ENCODE measurements at places on chromosomes 7 and 10. TPM values are rescaled to one million over a fixed set of nuclear protein-coding genes. Genes with fewer than 3 reads are reported as not detected.

Gene DTX2
- 10.5 TPM for total RNA-seq

Gene IKZF1
- 16.5 TPM for total RNA-seq

Gene GBX1
- not detected for total RNA-seq

Gene OR2A5
- total RNA-seq: not detected

Gene NOS3
- total RNA-seq: 7.6 TPM

Gene HTR5A
- total RNA-seq: not detected

Gene OR2A1
- total RNA-seq: not detected

Gene TEX47
- total RNA-seq: not detected

Gene GSTO2
- total RNA-seq: 26.5 TPM

Gene PILRA
- total RNA-seq: not detected

Gene SCRN1
- 20.4 TPM for total RNA-seq

Gene RPEL1
- total RNA-seq: not detected

Gene GPR146
- 11.2 TPM for total RNA-seq

Gene HYCC1
- total RNA-seq: 10.5 TPM

DNA sequence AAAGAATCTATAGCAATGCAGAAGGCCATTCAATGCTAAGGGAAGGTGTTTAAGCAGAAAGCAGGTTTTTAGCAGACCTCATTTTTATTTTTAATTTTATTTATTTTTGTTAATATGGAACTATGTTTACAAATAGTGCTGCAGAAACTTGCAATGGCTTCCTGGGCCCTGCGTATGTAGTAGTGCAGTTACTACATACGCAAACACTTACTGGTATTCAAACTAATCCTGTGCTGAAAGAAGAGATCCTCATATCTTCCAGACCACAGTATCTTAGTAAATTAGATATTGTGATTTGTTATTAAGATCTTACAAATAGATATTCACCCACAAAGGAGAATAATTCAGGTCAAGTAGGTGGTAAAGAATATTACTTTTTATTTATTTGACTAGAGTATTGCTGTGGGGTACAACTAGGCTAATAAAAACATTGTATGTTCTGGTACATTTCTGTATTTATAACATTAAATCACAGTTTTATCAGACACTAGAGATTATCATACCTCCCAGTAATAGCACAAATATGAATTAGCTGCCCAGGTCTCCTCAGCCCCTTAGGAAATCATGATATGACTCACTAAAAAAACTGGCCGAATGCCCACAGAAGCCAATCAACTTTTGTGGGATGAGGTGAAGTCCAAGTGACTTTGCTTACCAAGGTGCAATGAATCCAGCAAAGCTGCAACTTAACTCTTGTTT, 57.6 kb downstream of the RNLS start:
- H3K4me3 ChIP-seq: no peak overlapping the region
- no peak overlapping the region for H3K27ac ChIP-seq
- no peaks in the 10 kb centered on the region for H3K36me3 ChIP-seq

- DNase-seq: no peak
- H3K27me3 ChIP-seq: no peaks in the 10 kb centered on the region
- no peak overlapping the region for H3K27ac ChIP-seq
- peaks cover 21% of the 10 kb centered on the region for H3K36me3 ChIP-seq
- H3K4me1 ChIP-seq: peaks cover 15% of the 10 kb centered on the region
Observed at GRCh38 chr7:1151156-1151555, 8.8 kb downstream of the ZFAND2A start.

DNA sequence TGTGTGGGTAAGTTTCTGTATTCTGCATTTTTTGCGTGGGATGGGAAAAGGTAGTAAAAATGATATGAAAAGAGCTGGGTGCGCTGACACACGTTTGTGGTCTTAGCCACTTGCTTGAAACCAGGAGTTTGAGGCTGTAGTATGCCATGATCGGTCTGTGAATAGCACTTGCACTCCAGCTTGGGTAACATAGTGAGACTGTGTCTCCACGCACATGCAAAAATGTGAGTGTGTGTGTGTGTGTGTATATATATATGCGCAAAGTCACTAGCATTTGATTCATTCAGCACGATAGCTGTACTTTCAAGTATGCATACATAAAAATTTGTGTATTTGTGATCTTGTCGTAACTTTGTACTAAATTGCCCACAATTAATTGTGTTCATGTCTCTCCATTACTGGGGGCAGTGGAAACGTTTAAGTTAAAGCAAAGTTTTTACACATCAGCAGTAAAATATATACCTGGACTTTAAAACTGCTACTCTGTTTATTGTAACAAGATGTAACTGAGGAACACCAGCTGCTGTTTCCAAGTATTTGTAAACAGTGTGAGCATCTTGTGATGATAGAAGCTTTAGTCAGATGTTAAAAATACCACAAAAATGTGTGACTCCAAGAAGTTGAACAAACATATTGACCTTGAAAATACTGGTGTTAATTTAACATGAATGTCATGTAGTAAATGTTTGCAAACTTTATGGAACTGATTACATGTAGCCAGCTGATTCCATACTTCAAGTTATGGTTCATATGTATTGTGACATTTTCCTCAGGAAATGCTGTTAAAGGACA, 1.6 kb downstream of the ZRANB1 start:
- no peak overlapping the region for H3K4me3 ChIP-seq
- no peaks in the 10 kb centered on the region for H3K27me3 ChIP-seq
- H3K27ac ChIP-seq: no peak overlapping the region
- no peaks in the 10 kb centered on the region for H3K36me3 ChIP-seq
- no peak for DNase-seq
- peaks cover 54% of the 10 kb centered on the region for H3K4me1 ChIP-seq

- H3K27me3 ChIP-seq: no peaks in the 10 kb centered on the region
- H3K4me3 ChIP-seq: no peak overlapping the region
- H3K4me1 ChIP-seq: peaks cover 3% of the 10 kb centered on the region
- no peak for DNase-seq
- H3K36me3 ChIP-seq: peaks cover 15% of the 10 kb centered on the region
- no peak overlapping the region for H3K27ac ChIP-seq
Observed at GRCh38 chr7:22143491-22143890, 197.8 kb upstream of the CDCA7L start.

GRCh38 chr7:20959281-20959680, 172.6 kb upstream of the SP8 start:
- H3K27ac ChIP-seq: no peak overlapping the region
- H3K36me3 ChIP-seq: no peaks in the 10 kb centered on the region
- no peak overlapping the region for H3K4me3 ChIP-seq
- no peak for DNase-seq

DNA sequence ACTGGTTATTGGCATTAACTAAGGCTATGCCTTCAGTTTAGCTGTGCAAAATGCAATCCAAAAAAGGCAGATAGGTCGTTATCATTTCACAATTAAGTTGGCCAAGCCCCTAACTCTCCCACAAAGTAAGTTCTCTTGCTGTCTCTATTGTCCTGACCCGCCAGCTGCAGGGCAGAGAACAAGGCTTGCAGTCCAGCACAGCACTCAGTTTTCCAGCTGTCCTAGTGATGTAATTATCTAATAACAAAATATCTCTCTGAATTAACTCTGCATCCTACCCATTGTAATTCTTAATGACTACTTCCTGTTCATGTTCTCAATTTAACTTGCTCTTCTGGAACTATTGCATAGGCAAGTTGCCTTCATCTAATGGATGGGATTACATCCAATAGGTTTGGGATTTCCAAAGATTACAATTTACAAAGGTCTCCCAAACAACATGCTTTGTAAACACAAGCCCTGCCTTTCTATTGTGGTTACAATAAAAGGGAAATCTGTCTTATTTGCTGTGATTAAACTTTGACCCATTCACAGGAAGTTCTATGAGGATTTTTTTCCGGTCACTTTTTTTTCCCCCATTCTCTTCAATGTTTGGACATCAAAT, 55.2 kb downstream of the CDK6 start:
- H3K4me1 ChIP-seq: peaks cover 22% of the 10 kb centered on the region
- no peak overlapping the region for H3K4me3 ChIP-seq

- no peaks in the 10 kb centered on the region for H3K36me3 ChIP-seq
- no peak for DNase-seq
- H3K27ac ChIP-seq: no peak overlapping the region
- no peaks in the 10 kb centered on the region for H3K4me1 ChIP-seq
- H3K4me3 ChIP-seq: no peak overlapping the region
Observed at GRCh38 chr10:123554656-123555055, 111.5 kb upstream of the GPR26 start.

DNA sequence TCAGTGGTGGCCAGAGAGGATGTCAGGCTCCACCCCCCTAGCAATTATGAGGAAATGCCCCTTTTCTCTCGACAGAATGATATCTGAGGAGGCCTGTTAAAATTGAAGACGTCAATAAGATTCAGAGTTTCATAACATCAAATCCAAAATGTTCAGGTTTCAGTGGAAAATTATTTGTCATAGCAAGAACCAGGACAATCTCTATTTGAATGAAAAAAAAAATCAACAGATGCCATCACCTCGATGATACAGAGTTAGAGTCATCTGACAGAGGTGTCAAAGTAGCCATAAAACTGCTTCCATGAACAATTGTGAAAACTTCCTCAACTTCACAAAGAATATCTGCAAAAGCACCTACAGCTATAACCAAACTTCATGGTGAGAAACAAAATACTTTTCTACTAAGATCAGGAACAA, 7.7 kb downstream of the TMEM273 start:
- H3K4me1 ChIP-seq: no peaks in the 10 kb centered on the region
- no peak overlapping the region for H3K4me3 ChIP-seq
- H3K36me3 ChIP-seq: no peaks in the 10 kb centered on the region
- H3K27me3 ChIP-seq: no peaks in the 10 kb centered on the region
- H3K27ac ChIP-seq: no peak overlapping the region

GRCh38 chr7:17716816-17717215, 223.5 kb downstream of the SNX13 start:
- H3K36me3 ChIP-seq: no peaks in the 10 kb centered on the region
- no peak overlapping the region for H3K4me3 ChIP-seq
- no peak for DNase-seq

- H3K27ac ChIP-seq: peak overlapping the region; percentile 33
- DNase-seq: peak; percentile 61
- H3K4me1 ChIP-seq: peaks cover 37% of the 10 kb centered on the region
- no peaks in the 10 kb centered on the region for H3K27me3 ChIP-seq
- H3K4me3 ChIP-seq: no peak overlapping the region
Observed at GRCh38 chr10:47380341-47381102, 3.6 kb downstream of the ZNF488 start.

GRCh38 chr7:134701272-134701671, 54.6 kb downstream of the BPGM start:
- DNase-seq: no peak
- no peak overlapping the region for H3K4me3 ChIP-seq
- H3K4me1 ChIP-seq: no peaks in the 10 kb centered on the region

DNA sequence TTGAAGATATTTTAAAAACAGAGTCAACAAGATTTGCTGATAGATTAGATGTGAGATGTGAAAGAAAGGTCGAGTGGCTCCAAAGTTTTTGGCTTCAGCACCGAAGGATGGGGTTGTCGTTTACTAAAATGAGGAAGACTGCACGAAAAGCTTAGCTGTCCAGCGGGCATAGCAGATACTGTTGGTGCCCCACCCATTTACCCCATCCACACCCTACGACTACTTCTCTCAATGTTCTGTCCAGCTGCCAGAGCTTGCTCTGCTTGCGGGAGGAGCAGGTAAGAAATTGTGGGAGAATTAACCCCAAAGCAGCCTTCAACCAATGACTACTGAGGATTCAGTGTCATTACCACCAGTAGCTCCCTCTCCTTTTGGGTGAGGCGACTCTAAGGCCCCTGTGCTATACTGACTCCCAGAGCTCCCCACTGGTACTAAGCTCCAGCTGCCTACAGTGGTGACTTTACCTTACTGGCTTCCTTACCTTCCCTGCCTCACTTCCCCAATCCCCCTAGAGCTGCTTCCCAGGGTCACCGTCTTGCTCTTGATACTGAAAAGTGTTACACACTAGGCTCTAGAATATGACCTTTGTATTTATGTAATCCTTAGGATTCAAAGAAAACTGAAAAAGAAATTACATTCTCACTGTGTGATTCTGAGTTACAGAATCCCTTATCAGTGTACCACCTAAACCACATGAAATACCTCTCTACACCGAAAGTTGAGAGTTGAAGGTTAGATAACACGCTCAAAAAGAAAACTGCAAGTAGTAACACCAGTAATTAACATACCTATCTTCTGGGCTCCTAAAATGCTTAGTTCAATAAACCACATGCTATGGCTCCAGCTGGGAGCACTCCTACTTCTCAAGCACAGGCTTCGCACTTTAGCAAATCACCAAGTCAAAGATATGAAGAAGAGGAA, 22.3 kb downstream of the CACUL1 start:
- no peaks in the 10 kb centered on the region for H3K27me3 ChIP-seq
- no peak overlapping the region for H3K4me3 ChIP-seq
- H3K27ac ChIP-seq: no peak overlapping the region
- DNase-seq: no peak
- peaks cover 78% of the 10 kb centered on the region for H3K4me1 ChIP-seq

DNA sequence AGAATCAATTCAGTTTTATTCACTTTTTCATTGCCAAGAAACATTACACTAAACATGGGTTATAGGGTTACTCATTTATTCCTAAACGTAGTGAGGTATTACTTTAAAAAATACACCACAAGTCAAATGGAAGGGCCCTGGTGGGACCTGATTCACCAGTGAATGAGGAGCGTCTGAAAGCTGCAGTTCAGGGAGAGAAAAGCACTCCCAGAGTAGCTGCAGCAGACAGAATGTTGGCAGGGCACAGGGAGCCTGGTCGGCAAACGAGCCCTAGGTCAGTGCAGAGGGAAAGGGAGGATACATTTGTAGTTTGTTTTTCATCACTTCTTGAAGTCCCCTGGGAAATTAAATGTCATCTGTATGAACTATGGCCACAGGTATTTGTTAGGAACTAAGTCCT, 361.7 kb upstream of the ETV1 start:
- H3K4me1 ChIP-seq: no peaks in the 10 kb centered on the region
- H3K27me3 ChIP-seq: no peaks in the 10 kb centered on the region
- H3K36me3 ChIP-seq: no peaks in the 10 kb centered on the region
- no peak overlapping the region for H3K27ac ChIP-seq
- no peak for DNase-seq

GRCh38 chr7:105136221-105136620, 122.2 kb downstream of the KMT2E start:
- no peak overlapping the region for H3K27ac ChIP-seq
- H3K4me1 ChIP-seq: no peaks in the 10 kb centered on the region
- no peak for DNase-seq
- H3K36me3 ChIP-seq: no peaks in the 10 kb centered on the region
- H3K4me3 ChIP-seq: no peak overlapping the region
- no peaks in the 10 kb centered on the region for H3K27me3 ChIP-seq

- no peaks in the 10 kb centered on the region for H3K36me3 ChIP-seq
- peak overlapping the region; percentile 53 for H3K27ac ChIP-seq
- H3K27me3 ChIP-seq: no peaks in the 10 kb centered on the region
- DNase-seq: peak; percentile 50
- H3K4me1 ChIP-seq: peaks cover 15% of the 10 kb centered on the region
Observed at GRCh38 chr7:5284304-5285281, 1.9 kb downstream of the SLC29A4 start.

GRCh38 chr10:118958984-118959925, 70.3 kb upstream of the NANOS1 start:
- H3K27me3 ChIP-seq: no peaks in the 10 kb centered on the region
- no peaks in the 10 kb centered on the region for H3K36me3 ChIP-seq
- no peak overlapping the region for H3K27ac ChIP-seq
- DNase-seq: peak; percentile 72

GRCh38 chr7:134593530-134594392, 44.9 kb downstream of the AKR1B15 start:
- peak; percentile 73 for DNase-seq
- no peaks in the 10 kb centered on the region for H3K36me3 ChIP-seq
- H3K27ac ChIP-seq: peak overlapping the region; percentile 33
- no peak overlapping the region for H3K4me3 ChIP-seq
- no peaks in the 10 kb centered on the region for H3K27me3 ChIP-seq

- H3K36me3 ChIP-seq: no peaks in the 10 kb centered on the region
Observed at GRCh38 chr7:120654241-120654640, 203.7 kb downstream of the TSPAN12 start.

- H3K36me3 ChIP-seq: no peaks in the 10 kb centered on the region
- peaks cover 24% of the 10 kb centered on the region for H3K4me1 ChIP-seq
- no peak for DNase-seq
- no peak overlapping the region for H3K4me3 ChIP-seq
- H3K27me3 ChIP-seq: no peaks in the 10 kb centered on the region
- no peak overlapping the region for H3K27ac ChIP-seq
Observed at GRCh38 chr10:71776481-71776925, 3.2 kb upstream of the VSIR start.

Data from body of pancreas (tissue), 4 donors.